ENCODE measurements at places on chromosomes 7 and 10. TPM values are rescaled to one million over a fixed set of nuclear protein-coding genes. Genes with fewer than 3 reads are reported as not detected.

DNA sequence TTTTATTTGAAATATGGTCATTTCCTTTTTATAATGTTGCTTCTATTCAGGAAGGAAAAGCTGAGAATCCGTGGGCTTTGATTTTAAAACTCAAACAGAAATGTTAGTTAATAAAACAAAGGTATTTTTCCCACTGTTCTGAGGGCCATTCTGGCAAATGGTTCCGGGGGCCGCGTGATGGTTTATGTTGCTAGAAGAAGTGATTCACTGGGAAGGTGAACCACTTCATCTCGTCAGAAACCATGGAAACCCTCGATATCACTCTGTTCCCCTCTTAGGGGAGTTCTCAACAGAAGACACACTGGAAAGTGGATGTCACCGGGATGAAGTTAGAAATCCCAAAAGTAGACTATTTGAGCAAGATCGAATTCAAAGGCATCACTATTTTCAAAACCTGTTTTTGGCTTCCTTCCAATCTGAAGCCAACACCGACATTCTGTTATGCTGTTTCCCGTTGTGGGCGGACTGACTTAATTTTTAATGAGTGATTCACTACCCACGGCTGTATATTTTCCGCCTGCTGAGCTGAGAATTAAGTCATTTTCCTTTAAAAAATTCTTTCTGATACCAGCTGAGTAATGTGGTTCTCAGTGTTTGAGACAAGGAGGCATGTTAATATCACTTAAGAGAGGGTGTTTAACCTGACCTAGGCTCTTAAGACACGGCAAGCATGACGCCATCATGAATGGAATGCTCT lies 84.1 kb downstream of the PTPRE start:
- peak; percentile 97 for DNase-seq

GRCh38 chr7:85566095-85566794 lies 379.4 kb upstream of the SEMA3D start:
- DNase-seq, result no peak

- no peak for DNase-seq
These were observed 11.7 kb downstream of the PDAP1 start for GRCh38 chr7:99396418-99397296.

DNA sequence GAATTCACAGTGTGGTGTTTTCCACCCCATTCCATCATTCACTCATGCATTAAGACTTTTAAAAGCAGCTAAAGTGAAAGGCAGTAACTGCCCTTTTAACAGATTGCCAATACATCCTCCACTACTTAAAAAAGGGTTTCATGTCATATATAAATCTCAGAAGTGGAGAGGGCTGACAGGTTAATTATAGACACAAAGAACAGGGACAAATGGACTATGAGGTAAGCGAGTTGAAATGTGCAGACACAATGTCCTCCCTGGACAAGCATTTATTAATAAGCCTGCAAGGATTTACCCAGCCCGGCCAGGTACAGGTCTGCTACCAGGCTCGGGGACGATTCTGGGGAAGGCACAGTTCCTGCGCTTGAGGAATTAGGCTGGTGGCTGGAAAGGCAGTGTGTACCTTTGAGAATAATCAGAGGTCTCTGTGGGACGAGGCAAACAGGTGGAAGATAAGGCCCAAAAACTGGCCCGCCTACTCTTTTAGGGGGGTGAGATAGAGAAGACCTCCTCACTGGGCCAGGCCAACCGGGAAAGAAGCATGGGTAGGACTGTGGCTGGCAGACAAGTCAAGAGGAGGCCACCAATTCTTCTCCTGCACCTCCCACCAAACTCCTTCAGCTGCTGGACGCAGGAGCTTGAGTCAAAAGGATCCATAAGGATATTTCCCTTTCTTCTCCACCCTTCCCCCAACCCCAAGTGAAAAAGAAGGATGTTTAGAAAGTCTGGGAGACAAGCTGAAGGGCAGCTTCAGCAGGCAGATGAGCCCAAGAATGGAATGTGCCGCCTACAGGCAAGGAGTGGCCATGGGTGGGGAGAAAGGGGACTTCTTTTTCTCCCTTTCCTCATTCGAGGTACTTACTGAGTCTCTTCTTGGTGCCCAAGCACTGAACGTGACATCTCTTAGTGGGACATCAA lies 1.5 kb downstream of the PDLIM1 start:
- peak; percentile 59 for DNase-seq

The CXCL12 gene
- total RNA-seq, result 2.9 TPM

- DNase-seq, result no peak
These were observed 11.5 kb downstream of the AUTS2 start for GRCh38 chr7:69609541-69610373.

The CHN2 gene
- total RNA-seq, result 6.5 TPM

DNA sequence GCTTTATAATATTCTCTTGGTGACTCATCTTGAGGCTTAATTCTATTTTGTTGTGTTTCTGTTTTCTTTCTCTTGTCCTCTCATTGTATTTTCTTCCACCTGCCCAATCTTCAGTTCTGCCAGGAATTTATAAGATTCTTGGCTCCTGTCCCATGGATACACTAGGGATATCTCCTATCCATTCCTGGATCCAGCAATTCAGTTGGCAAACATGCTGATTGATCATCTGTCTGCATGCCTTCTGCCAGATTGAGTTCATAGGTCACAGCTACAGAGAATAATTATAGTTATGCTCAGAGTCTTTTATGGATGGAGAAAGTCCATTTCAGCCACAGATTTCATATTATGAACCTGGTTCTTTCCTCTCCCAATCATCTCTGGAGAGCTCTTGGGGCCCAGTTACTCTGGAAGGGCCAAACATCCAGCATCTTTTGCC lies 140.4 kb upstream of the MAGI2 start:
- peak; percentile 8 for DNase-seq

The DIP2C gene
- total RNA-seq, result 8.1 TPM

DNA sequence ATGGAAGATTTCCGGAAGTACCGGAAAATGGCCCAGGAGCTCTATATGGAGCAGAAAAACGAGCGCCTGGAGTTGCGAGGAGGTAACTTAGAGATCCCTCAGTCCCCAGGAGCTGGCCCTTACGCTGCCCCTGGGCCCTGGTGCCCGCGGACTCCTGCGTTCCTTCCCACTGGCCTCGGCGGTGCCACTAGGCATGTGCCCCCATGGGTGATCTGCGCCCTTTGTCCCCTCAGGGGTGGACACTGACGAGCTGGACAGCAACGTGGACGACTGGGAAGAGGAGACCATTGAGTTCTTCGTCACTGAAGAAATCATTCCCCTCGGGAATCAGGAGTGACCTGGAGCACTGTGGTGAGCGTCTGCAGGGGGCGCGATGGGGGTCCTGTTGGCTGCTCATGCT lies 24.2 kb upstream of the CHST12 start:
- no peak for DNase-seq

The CHAT gene
- not detected for total RNA-seq

DNA sequence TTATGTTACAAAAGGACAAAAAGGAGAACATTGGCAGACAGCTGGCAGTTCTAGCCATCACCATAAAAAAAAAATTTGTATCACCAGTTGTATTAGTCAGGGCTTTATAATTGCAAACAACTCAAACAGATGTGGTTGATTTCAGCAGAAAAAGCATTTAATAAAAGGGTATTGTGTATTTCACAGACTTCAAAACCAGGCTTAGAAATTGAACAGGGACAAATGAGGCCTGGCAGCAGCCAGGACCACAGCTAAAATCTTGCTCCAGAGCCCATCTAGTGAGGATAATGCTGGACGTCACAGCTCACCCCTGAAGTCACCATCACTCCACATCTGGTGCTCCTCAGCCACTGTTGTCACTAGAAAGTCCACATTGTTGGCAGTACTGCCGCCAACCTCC lies 52.9 kb upstream of the CALD1 start:
- no peak for DNase-seq

GRCh38 chr10:62108759-62109586 lies 159.7 kb downstream of the RTKN2 start:
- DNase-seq, result no peak

- DNase-seq, result peak; percentile 15
These were observed 171.2 kb downstream of the ZNF365 start for GRCh38 chr10:62545160-62546066.

DNA sequence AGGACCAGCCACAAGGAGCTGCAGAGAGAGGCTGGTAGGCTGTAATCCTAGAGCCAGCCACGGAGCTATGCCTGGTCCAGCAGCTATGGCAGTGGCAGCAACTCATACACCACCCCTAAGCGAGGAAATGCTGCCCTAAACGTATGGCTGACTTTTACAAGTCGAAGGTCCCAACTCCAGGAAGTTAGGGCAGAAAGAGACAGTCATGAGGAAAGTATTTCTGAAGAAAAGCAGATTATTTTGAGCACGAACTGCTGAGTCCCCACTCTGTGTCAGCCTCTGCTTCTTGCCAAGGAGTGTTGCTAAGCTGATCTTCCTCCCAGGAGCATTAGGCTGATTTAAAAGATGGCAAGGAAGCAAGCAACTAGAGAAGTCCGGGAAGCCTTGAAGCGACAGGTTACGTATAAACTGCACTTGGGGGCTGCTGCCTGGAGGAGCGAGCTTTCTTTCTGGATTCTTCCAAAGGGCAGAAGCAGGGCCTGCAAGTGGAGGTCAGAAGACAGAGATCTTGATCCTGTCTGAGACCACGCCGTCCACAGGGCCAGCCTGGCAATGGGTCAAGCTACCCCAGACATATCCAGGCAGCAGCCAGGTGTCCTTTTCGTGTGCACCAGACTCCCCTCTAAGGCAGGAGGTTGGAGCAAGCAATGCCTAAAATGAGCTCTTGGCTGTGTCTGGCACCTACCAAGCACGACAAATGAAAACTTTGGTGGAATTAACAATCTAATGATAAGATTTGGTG lies 39.4 kb downstream of the PLXNA4 start:
- peak; percentile 12 for DNase-seq

The FAM149B1 gene
- 26.9 TPM for total RNA-seq

DNA sequence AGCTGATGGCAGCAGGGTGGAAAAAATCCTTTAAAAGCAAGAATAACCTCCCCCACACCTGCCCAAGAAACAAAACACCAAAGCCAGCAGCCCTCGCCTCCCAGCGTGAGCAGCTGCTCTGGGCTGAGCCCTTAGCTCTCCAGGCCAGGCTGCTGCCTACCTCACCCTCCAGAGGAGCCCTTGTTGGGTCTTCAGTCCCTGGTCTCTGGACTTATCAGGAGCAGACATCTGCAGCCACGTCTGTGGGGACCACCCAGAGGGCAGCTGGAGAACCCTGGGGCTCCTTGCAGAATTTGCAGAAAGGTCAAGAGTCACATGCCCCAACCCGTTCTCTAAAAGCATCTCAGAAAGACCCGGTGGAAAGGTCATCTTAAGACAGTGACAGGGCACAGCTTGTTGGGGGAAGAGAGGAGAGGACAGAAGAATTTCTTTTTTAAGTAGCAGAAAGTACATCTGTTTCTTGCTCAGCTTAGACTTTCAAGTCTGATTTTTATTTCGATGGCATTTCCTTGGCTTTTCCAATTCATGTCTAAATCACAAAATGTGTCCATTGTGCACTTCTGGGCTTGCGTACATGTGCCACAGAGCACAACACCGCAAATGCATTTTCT lies 425.7 kb upstream of the NFE2L3 start:
- no peak for DNase-seq

The NCF1 gene
- total RNA-seq, result not detected

- DNase-seq, result no peak
These were observed 10.1 kb upstream of the OPN4 start for GRCh38 chr10:86644152-86644793.

DNA sequence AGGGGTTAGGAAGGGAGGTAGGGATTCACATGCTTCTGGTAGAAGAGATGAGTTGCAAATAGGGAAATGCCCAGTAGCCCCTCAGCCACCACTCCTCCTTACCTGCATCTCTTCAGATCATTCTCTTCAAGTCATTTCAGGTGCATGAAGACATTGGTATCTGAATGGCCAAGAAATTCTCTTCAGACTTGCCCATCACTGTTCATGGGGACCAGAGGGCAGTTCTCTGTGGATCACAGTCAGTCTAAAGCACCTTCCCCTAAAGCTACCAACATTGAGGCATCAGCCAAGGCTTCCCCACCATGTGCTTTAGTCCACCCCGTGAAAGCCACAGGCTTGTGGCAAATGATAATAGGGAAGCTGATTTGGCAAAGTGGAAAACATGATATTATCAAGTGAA lies 319.4 kb upstream of the ZNF32 start:
- DNase-seq, result no peak

- DNase-seq, result no peak
These were observed 49.5 kb downstream of the RSBN1L start for GRCh38 chr7:77745746-77746145.

- DNase-seq, result no peak
These were observed 216.6 kb downstream of the TWIST1 start for GRCh38 chr7:18900803-18901202.

- DNase-seq, result peak; percentile 42
These were observed 322.4 kb downstream of the HGF start for GRCh38 chr7:81447351-81447952.

The CYP3A5 gene
- not detected for total RNA-seq

GRCh38 chr10:61918140-61918539 lies 16.6 kb downstream of the ARID5B start:
- DNase-seq, result no peak

The C10orf105 gene
- under 0.01 TPM for total RNA-seq

DNA sequence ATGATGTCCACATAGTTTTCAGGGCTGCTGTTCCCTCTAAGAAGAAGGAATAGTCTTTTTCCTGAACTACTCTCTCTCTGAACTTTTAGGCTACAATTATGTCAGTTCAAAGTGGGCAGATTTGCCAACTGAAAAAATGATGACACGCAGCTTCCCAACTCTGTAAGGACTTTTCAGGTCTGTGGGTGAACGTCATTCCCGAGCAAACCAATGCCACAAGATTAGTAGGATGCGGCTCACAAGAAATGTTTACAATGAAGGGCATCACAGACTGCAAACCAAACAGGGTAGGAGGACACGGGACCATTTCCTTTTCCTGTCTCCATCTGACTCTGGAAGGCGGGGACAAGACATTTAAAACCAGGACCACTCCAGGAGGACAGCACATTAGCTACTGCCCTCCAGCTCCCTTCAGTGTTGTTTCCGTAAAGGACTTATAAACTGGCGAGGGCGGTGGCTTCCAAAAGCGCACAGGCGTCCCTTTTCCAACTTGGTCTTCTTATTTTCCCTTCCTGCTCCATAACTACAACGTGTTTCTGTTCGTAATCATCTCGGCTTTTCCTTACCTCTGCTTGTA lies 539 bp upstream of the MKLN1 start:
- peak; percentile 67 for DNase-seq

DNA sequence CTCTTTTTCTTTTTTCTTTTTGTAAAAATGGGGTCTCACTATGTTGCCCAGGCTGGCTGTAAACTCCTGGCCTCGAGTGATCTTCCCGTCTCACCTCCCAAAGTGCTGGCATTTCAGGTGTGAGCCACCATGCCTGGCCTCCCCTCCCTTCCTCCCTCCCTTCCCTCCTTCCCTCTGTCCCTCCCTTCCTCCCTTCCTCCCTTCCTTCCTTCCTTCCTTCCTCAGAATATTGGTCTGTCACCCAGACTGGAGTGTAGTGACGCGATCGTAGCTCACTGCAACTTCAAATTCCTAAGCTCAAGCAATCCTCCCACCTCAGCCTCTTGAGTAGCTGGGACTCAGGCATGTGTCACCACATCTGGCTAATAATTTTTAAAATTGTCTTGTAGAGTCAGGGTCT lies 8.4 kb downstream of the AGAP3 start:
- no peak for DNase-seq

The NYAP1 gene
- total RNA-seq, result 5.4 TPM

GRCh38 chr10:12617191-12618175 lies 268.1 kb downstream of the CAMK1D start:
- DNase-seq, result no peak

- no peak for DNase-seq
These were observed 367.8 kb upstream of the C7orf33 start for GRCh38 chr7:148222721-148223120.
